ENCODE measurements at places on chromosomes 3 and 15.

- DNase-seq = no peak
Measured at GRCh38 chr3:116338713-116339112, 106.6 kb downstream of the LSAMP start.

DNA sequence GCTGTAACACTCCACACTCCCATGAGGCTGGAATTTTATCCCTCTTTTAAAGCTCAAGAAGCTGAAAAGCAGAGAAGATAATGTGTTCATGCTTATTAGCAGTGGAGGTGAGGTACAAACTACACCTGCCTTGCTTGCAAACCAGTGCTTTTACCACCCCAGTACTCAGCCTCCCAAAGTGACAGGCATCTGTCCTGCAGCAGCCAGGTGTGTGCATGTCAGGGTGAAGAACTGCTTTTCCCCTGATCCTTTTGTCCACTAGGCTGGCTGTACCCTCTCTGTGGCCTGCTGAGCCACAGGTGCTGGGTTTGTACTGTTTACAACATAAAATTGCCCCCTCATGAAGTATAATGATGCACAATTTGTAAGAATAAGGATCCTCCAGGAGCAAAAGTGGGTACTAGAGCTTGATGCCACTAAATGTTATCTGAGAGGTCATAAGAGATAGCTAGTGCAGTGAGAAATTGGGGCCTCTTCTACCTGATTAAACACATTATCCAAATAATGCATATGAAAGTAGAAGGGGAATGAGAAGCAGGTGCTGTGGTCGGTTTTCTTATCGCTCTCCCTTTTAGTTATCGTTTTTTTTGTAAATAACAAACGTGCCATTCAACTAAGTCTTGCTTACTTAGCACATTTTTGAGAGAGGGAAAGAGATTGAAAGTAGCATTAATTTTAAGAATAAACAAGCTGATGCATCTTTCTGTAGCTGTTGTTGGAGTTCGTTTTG, 39.2 kb upstream of the GADL1 start:
- no peak for DNase-seq

GRCh38 chr15:44712346-44713005, 1.2 kb downstream of the B2M start:
- no peak for DNase-seq

- no peak for DNase-seq
Measured at GRCh38 chr15:98906712-98907083, 100.9 kb downstream of the PGPEP1L start.
